G401 (cell line): ENCODE measurements at places on chromosomes 5 and 9.

DNA sequence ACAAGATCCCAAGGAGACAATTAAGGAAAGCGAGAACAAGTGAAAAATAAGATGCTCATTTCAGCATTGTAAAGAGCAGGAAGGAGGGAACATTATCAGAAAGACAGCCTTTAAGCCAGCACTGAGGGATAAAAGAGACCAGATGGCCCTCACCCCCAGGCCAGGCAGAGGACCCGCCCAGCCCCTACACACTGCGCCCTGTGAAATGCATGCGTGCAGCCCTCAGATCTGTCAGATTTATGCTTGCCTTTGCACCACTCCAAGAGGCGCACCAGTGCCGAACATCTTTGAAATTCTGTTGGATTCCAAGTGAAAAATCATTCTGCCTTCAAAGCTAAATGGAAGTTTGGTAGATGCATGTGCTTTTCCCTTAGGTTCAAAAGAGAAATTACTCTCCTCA, 378.0 kb downstream of the MLLT3 start:
- DNase-seq, result no peak

DNA sequence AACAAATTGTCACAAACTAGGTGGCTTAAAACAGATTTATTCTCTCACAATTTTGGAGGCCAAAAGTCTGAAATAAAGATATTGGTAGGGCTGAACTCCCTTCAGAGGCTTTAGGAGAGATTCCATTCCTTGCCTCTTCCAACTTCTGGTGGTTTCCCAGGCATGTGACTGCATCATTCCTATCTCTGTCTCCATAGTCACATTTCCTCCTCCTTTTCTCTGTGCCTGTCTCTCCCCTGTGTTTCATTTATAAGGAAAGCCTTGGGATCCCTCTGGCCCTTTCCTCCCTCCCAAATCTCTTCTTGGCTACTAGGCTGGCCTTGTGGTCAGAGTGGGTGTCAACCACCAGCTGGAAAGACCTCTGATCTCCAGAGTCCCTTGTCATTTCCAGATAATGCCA, 78.2 kb downstream of the SNX18 start:
- no peak for DNase-seq

GRCh38 chr5:158955636-158956035, 144.1 kb downstream of the EBF1 start:
- DNase-seq, result no peak

DNA sequence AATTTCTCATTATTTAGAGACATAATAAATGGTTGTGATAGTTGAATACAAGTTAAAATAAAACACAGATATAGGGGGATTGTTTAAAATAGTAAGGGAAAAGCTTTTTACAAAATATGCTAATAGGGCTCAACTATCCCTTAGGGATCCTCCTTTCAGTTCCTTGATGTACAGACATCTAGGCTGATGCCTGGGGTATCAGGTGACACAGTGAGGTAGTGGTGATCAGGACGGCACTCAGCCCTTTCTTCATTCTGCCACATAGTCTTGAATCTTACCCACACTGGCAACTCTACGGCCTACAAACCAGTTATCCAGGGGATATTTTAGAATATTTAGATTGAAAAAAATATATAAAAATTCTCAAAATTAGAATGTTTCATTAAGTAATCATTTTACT, 12.5 kb upstream of the SLC35D2 start:
- no peak for DNase-seq

GRCh38 chr5:97778451-97778850, 595.4 kb upstream of the RIOK2 start:
- DNase-seq, result no peak

DNA sequence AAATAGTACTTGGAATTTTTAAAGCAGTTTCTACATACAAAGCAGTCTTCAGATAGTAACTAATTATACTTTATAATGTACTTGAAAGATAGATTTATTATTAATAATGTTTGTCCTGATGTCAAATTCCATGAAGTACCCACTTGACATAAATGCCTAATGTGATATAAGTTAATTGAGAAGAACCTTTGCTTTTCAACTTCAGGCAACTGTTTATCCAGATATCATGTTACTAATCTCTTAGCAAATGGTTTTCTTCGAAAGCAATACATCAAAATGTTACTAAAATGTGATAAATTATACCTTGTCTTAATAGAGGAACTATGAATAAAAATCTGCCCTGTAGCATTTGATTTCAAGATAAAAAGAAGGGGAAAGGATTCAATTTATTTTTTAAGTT, 146.8 kb upstream of the FBXL17 start:
- DNase-seq, result no peak

DNA sequence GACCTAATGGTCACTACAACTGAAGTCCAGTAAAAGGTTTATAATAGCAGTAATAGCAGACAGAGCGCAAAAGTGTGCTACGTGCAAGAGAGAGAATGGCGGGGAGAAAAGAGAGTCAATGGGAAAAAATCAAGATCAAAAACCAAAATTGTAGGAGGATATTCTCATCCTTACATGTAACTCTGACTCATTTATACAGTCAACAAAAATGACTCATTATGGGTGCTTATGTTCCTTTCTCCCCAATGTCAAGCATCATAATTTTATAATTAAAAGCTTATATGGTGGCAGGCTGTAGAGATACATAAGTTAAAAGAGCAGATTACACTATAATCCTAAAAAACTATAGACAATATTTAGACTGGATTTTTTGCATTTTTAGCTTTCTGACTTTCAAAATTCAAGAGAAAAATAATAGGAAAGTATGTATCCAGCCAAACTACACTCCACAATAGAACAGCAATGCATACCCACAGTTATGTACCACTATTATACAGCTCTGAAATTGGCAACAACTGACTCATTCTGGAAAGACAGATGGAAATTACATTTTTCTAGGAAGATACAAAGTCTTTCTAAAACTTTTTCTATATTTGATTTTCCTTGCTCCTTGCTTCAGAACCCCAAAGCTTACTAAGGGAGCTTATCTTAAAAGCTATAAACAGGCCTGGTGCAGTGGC, 78.4 kb downstream of the PLPP1 start:
- no peak for DNase-seq

GRCh38 chr9:91803970-91804752, 145.9 kb downstream of the ROR2 start:
- DNase-seq, result no peak
